Fibroblast of skin of right biceps (primary cell): ENCODE measurements at places on chromosomes 2 and 18.

- DNase-seq: peak; percentile 57
Observed at GRCh38 chr2:230134496-230135129, 65.9 kb upstream of the SLC16A14 start.

GRCh38 chr2:38598200-38598990 is 4.3 kb downstream of the HNRNPLL start:
- DNase-seq: peak; percentile 43

GRCh38 chr2:207762146-207762545 is 7.6 kb downstream of the FZD5 start:
- DNase-seq: peak; percentile 16

GRCh38 chr18:66046032-66046602 is 295.3 kb downstream of the CDH7 start:
- no peak for DNase-seq

GRCh38 chr2:127913808-127914457 is 28.2 kb upstream of the AMMECR1L start:
- DNase-seq: no peak

DNA sequence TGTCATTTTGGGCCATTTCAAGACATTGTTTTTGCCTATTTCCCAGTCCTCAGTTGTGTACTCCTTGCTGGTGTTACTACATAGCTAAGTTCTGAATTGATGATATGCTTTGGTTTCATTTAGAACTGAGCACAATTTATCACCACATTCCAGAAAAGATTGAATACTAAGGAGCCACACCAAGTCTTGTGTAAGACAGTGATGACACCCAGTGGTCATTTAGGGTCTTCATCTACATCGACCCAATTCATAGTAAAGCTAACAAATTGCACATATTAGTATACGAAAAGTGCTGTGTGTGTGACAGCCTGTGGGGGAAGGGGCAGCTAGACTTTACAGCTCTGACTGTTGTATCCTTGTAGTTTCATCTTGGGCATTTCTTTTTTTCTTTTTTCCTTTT is 10.9 kb upstream of the DLX2 start:
- DNase-seq: peak; percentile 66

DNA sequence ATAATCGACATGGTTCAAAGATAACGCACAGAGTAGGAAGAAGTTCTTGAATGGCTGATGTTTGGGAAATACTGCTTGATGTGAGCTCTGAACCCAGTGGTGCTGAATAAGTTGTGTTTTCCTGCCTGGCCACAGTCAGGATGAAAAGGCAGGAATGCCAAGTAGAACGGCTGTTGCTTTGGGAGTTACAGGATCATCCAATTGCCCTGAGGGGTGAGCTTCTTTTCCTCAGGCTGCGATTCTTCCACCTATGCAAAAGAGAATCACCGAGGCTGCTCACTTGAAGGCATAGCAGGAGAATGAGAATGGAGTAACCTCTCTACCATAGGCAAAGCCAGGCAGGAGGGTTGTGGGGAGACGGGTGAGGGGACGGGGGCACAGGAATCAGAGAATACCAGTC is 14.4 kb upstream of the IGFBP2 start:
- no peak for DNase-seq

- no peak for DNase-seq
Observed at GRCh38 chr2:109436610-109437225, 177.0 kb downstream of the SEPTIN10 start.

GRCh38 chr18:31508781-31509180 is 10.8 kb downstream of the DSG2 start:
- DNase-seq: peak; percentile 7

DNA sequence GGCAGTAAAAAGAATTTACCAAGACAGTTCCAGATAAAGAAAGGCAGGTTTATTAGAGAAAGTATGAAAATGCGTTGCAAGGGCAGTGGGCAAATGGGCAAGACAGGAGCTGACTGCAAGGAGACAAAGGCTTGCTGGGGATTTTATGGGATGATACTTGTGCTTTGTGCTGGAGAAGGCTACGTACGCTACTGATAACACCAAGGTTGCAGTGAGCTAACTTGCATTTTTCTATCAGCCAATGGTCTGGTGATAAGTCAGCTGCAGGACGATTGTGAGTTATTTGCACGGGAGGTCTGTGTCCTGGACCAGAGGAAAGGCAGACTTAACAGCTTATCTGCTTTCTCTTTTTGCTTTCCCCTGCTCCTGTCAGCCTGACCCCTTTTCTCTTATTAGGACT is 116.5 kb downstream of the PMS1 start:
- no peak for DNase-seq

DNA sequence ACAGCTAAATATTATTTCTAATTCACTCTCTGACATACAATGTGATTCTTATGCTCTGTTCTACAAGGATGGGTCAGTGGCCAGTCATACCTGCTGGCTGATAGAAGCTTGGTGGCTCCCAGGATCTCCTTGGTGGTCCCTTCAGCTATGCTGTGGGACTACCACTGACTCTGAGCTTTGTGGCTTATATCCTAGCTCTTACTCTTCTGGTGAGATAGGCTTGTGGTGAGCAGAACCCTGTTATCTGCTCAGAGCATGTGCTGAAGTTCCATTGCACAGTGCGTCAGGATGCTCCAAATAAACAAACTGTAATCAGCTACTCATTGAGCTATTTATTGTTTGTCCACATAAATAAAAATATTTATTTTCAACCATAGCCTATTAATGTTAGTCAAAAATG is 51.7 kb downstream of the MFSD6 start:
- no peak for DNase-seq

DNA sequence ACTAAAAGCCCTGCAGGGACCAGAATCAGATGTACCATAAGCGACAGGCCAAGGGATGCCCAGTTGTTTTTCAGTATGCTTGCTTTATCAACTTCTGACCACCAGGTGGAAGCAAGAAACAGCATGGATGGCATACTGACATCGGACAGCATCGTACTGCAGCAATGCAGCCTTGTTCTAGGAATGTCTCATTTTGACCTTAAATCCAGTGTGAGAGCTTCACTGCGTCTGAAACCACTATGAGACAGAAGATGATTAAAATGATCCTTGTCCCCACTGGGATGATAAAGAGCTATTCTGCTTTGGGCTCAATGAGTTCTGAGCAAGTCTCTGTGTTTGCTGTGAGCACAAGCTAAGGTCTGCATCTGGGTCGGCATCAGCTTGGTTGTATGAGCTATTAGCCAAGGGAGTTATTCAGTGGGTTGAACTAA is 54.3 kb downstream of the CDK15 start:
- DNase-seq: peak; percentile 89

DNA sequence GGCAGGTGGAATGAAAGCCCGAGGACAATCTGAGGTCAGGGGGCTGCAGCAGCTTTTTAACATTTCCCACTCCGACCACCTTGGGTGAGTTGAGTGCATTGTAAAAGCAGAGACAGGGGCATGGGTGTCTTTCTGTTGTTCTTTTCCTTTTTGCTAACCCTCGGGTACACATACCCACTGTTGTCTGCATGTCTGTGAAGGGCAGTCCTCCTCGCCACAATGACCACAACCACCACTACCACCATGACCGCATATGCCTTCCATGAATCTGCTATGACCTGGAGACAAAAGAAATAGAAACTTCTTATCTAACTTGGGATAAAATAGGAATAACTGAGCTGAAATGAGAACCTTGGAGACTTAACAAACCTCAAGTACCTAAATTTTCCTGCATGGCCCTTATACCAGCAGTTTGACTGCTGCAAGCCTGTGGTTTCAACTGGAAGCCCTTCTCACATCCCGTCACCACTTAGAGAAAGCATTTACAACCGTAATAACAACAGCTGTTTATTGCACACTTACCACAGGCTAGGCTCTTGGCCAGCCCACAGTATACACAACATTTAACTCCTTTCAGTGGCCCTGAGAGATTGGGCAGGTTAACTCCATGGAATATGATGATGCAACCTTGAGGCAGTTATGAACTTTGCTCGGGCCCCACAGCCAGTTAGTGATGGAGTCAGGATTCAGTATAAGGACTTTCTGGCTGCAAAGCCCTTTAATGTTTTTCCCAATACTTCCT is 80.3 kb downstream of the GYPC start:
- DNase-seq: no peak

- no peak for DNase-seq
Observed at GRCh38 chr2:9809064-9809356, 34.3 kb upstream of the TAF1B start.

GRCh38 chr2:141641462-141641861 is 489.4 kb downstream of the LRP1B start:
- peak; percentile 35 for DNase-seq

- no peak for DNase-seq
Observed at GRCh38 chr2:42044939-42045338, 2.9 kb upstream of the PKDCC start.

DNA sequence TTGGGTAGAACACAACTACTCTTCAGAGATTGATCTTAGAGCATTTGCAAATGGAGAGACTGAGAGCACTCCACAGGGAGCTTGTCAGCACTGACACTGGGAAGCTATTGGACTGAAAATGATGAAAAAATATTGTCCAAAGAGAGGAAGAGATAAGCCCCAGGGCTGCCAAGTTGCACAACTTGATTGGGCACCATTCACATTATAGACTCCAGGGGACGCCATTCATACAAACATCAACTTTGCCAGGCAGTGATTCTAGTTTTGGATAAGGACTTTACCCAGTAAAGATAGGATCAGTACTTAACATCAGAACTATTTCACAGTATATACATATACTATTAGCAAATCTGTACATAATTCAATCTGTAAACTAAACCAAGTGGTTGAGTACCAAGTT is 79.6 kb upstream of the MYCN start:
- no peak for DNase-seq

GRCh38 chr18:2406544-2406943 is 164.8 kb downstream of the METTL4 start:
- peak; percentile 22 for DNase-seq
